ENCODE measurements at places on chromosomes 13 and 19.

- no peak for DNase-seq
Measured at GRCh38 chr13:112134391-112135075, 67.6 kb downstream of the SOX1 start.

GRCh38 chr19:49672131-49672919 is 4.7 kb upstream of the PRMT1 start:
- DNase-seq: peak; percentile 83

DNA sequence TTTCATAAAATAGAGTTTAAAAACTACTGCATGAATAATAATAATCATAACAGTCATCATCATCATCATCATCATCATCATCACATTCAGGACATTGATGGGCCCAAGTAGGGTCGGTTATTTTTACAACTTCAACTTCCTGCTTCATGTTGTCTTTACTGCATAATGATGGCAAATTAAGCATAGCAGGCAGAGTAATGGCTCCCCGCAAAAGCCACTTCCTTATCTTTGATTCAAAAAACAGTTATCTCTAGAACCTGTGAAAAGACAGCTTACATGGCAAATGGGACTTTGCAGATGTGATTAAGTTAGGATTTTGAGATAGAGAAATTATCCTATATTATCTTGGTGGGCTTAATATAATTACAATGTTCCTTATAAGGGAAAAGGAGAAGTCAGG is 792.9 kb downstream of the LIG4 start:
- no peak for DNase-seq

DNA sequence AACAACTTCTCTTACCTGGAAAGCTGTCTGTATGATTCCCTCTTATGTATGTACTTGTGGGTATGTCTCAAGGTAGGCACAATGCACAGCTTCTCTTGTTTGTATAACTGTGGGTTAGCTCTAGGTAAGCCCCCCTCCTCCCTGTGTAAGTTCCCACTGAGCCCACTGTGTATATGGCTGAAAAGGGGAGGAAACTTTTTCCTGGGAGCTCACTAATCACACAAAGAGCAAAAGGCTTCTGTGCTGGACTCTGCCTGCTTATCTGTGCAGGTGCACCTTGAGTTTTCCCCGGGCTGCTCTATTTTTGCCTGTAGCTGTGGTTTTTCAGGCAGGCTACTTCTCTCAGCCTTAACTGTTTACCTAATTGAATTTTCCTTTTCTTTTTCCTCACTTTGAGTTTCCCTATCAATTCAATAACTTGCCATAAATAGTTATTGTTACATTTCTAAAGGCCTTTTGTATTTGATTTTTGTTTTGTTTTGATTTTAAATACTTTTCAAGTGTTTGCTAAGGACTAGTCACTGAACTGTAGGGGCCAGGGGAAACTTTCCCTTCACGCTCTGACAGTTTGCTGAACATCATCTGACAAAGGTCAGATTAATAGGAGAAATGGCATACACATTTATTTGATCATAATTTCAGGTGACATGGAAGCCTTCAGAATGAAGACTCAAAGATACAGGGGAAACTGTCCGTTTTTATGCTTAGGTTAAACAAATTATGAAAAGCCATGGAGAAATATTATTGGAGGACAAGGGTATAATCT is 423.5 kb upstream of the ATXN8OS start:
- DNase-seq: no peak

- DNase-seq: no peak
Measured at GRCh38 chr13:49858178-49858856, 65.8 kb upstream of the KPNA3 start.

DNA sequence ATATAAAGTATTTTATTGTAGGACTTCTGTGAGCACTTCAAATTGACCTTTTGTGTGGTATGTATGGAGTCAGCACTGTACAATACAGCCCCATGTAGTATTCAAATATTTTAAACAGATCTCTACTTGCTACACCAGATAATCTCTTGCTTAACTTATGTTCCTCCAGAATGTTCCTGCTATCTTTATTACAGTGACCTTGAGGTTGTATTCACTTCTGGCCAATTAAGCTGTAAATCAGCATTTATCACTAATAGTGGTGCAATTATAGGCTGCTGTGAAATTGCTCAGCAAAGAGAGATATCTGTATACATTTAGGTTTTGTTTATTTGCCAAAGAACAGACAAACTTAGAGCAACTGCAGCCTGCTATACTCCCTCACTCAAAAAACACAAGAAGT is 1218.6 kb downstream of the PCDH17 start:
- no peak for DNase-seq

GRCh38 chr13:84654654-84655275 is 772.5 kb upstream of the SLITRK1 start:
- no peak for DNase-seq

- peak; percentile 8 for DNase-seq
Measured at GRCh38 chr13:42875475-42876269, 94.3 kb downstream of the FAM216B start.

DNA sequence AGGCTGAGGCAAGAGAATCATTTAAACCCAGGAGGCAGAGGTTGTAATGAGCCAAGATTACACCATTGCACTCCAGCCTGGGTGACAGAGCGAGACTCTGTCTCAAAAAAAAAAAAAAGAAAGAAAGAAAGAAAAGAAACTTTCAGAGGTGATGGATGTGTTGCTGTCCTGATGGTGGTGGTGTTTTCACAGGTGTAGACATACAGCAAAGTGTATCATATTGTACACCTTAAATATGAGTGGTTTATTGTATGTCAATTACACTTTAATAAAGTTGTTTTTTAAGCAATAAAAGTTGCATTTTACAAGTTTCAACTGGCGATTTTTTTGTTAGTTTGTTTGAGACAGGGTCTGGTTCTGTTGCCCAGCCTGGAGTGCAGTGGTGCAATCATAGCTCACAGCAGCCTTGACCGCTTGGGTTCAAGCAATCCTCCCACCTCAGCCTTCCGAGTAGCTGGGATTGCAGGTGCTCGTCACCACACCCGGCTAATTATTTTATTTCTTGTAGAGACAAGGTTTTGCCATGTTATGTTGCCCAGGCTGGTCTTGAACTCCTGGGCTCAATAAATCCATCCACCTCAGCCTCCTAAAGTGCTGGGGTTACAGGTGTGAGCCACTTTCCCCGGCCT is 13.5 kb upstream of the INSR start:
- DNase-seq: no peak
